Activated T-helper 1 cell treated with anti-CD3 and anti-CD28 coated beads, Interleukin-12 subunit alpha, Interleukin-12 subunit beta, Interleukin-2, Interleukin-4 antibody, amounts not matched to agents 30 ng/mL and 10 ng/mL and 1 ng/mL, durations not matched to agents 14 hours and 24 hours and 36 hours (primary cell): ENCODE measurements at places on chromosomes 16 and 17. TPM values are rescaled to one million over a fixed set of nuclear protein-coding genes. Genes with fewer than 3 reads are reported as not detected.

- no peak overlapping the region for H3K27ac ChIP-seq
- no peak for DNase-seq
- H3K27me3 ChIP-seq, result peaks cover 20% of the 10 kb centered on the region
- peaks cover 5% of the 10 kb centered on the region for H3K4me1 ChIP-seq
Observed at GRCh38 chr16:23296994-23297393, 5.1 kb upstream of the SCNN1B start.

Gene HSD17B2
- total RNA-seq, result not detected in 2 replicates

Gene GCGR
- total RNA-seq, result not detected in 2 replicates

GRCh38 chr17:5715478-5715877 is 131.2 kb upstream of the NLRP1 start:
- H3K4me3 ChIP-seq, result no peak overlapping the region
- peaks cover 9% of the 10 kb centered on the region for H3K27me3 ChIP-seq
- no peaks in the 10 kb centered on the region for H3K36me3 ChIP-seq
- no peak for DNase-seq
- H3K4me1 ChIP-seq, result no peaks in the 10 kb centered on the region

- no peak overlapping the region for H3K4me3 ChIP-seq
- H3K27ac ChIP-seq, result no peak overlapping the region
- peaks cover 34% of the 10 kb centered on the region for H3K27me3 ChIP-seq
Observed at GRCh38 chr17:50213026-50214022, 11.9 kb upstream of the COL1A1 start.

DNA sequence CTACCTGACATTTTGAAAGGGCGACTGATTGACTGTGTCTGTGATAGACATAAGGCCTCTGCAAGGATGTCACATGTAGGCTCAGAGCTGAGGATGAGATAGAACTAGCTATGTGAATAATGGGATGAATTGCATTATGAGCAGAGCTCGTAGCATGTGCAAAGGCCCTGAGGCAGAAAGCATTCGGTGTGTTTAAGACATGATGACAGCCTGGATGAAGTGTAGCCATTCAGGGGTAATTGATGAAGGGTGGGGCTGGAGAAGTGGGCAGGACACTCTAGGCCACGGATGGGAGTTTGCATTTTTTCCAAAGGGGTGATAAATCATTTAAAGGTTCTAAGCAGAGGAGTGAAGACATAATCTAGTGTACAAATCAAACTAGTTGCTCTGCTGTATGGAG is 62.6 kb downstream of the USP43 start:
- no peak overlapping the region for H3K27ac ChIP-seq
- H3K4me3 ChIP-seq, result no peak overlapping the region
- H3K4me1 ChIP-seq, result no peaks in the 10 kb centered on the region
- H3K36me3 ChIP-seq, result no peaks in the 10 kb centered on the region

Gene TNK1
- 3.8 and 4.9 TPM in 2 replicates for total RNA-seq

GRCh38 chr16:53159781-53160436 is 105.1 kb downstream of the CHD9 start:
- H3K4me3 ChIP-seq, result no peak overlapping the region
- H3K36me3 ChIP-seq, result peaks cover 17% of the 10 kb centered on the region
- no peak for DNase-seq
- H3K27me3 ChIP-seq, result no peaks in the 10 kb centered on the region
- H3K27ac ChIP-seq, result no peak overlapping the region

DNA sequence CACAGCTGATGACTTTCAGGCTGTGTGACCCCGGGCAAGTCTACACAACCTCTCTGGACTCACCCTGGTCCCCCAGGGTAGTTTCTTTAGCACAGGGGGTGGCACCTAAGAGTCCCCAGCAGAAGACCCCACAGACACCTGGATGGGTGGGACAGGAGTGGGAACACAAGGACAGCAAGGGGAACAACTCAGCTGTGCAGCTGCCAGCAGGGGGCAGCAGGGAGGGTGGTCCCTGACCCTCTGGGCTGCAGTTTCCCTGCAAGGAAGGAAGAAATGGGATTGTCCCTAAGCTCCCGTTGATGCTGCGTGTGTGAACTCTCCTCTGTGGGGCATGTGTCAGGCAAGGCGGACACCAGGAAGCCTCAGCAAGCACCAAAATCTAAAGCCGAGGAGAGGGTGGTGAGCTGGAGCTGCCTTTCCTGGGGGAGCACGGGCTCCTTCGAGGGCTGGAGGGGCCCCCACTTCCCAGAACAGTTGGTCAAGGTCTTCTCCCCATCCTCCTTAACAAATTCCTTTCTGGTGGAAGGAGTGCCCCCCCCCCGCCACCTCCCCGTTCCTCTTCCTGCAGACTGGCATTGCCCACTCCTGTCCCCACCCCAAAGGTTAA is 24.1 kb upstream of the CDH5 start:
- DNase-seq, result no peak
- no peaks in the 10 kb centered on the region for H3K36me3 ChIP-seq
- H3K4me3 ChIP-seq, result no peak overlapping the region
- H3K27ac ChIP-seq, result no peak overlapping the region
- no peaks in the 10 kb centered on the region for H3K4me1 ChIP-seq

DNA sequence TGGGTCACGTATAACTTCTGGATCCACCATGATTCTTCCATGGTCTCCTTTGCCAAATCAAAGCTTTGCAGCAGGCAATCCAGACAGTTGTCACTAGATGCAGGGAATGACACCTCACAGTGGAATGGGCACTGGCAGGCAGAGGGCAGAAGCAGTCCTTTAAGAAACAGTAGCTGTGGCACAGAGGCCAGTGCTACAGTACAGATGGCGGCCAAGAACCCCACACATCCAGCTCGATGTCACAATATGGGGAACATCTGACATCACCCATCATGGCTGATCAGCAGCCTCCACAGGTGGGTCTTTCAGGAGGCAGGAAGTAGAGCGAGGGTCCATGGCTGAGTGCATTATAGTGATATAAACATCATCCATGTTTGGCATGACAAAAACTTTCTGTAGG is 18.8 kb upstream of the ERN1 start:
- peak overlapping the region; percentile 62 for H3K27ac ChIP-seq
- H3K27me3 ChIP-seq, result no peaks in the 10 kb centered on the region
- peaks cover 19% of the 10 kb centered on the region for H3K4me1 ChIP-seq
- no peak for DNase-seq
- H3K36me3 ChIP-seq, result peaks cover 41% of the 10 kb centered on the region

Gene C17orf67
- 3.1 TPM in 2 replicates for total RNA-seq

DNA sequence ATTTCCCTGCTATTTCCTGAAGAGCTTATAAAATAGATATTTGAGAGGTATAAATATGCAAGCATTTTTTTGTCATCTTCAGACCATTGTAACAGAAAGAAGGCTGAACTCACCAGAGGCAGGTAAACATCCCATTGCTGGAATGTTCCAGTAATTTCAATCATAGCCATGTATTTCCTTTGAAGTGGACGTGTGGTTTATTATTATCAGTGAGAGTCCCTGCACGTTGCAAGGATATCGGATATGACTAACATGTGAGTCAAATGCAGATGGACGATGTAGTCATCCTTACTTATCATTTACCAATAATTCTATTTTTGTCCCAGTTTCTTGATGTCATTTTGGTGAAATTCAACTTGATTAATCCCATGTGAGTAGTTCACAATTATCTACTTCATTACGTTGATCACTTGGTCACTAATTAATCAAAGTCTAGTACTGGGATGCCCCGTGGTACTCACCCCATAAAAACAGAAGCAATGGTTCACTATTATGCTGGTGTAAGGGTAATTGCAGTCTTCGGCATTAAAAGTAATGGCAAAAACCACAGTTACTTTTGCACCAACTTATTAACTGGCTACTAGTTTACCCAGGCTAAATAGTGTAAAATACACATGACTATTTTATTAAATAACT is 89.5 kb downstream of the VAT1L start:
- no peak for DNase-seq
- no peaks in the 10 kb centered on the region for H3K4me1 ChIP-seq
- no peaks in the 10 kb centered on the region for H3K36me3 ChIP-seq
- H3K27ac ChIP-seq, result no peak overlapping the region
- H3K4me3 ChIP-seq, result no peak overlapping the region
- peaks cover 2% of the 10 kb centered on the region for H3K27me3 ChIP-seq

Gene ITGAX
- total RNA-seq, result 63.8 and 65.0 TPM in 2 replicates

DNA sequence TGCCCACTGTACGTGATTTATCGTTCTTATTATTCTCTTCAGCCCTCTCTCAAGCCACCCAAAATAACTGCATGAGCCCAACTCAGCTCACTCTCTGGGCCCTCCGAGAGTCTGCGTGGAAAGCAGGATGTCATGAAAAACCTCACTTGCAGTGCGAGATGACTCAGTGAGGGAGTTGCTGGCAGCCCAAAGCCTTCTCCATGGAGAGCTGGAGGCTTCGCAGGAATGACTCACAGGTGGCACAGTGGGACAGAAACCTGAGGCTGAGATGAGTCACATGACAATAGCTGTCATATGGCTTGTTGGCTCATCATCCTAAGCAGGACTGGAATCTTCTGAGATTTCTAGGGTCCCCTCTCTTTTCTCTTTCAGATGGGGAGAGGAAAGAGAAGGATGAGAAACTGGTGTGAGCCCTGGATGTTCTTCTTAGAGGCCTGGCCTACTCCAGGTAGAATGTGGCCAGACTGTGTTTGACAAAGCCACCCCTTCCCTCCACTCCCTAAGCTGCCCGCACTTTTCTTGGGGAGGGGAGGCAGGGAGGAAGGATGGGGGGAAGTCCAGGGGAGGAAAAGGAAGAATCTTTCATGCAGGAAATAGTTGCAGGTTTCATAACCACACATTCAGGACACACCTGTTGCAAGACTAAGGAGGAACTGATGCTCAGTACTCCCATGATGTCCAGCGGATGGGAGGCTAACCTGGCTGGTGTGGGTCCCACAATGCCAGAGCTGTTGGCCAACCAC is 160.6 kb upstream of the RPL38 start:
- peaks cover 4% of the 10 kb centered on the region for H3K27me3 ChIP-seq
- H3K4me1 ChIP-seq, result peaks cover 9% of the 10 kb centered on the region
- no peak overlapping the region for H3K4me3 ChIP-seq
- no peak overlapping the region for H3K27ac ChIP-seq

Gene WSCD1
- total RNA-seq, result 0.07 and 0.10 TPM in 2 replicates

DNA sequence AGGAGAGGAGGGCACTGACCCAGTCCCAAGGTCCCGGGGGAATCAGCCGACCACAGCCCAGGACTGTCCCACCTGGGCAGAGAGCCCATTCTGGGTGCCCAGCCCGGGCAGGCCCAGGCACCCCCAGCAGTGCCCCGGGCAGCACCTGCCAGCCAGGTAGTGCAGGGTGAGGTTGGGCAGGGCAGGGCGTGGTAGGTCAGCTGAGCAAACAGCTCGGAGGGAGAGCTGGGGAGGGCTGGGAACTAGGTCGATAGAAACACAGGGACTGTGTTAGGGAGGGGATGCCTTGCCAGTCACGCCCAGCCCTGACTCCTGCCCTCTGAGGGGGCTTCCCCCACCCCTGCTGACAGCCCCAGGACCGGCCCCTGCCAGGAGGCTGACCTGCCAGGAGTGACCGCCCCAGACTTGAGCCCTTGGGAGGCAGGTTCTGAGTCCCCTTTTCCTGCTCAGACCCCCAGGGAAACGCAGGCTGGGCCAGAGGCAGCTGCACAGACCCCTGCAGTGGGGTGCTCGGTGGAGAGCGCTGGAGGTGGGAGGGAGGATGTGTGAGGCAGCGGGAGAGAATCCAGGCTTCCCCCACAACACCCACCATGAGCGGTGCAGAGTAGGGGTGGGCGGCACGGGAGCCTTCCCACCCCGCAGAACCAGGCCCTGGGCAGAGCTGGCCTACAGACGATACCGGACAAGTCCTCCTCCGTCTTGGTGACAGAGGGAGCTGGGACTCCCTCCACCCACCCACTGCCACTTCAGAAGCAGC is 4.7 kb downstream of the HS3ST6 start:
- DNase-seq, result no peak
- H3K27me3 ChIP-seq, result peaks cover 21% of the 10 kb centered on the region
- H3K4me3 ChIP-seq, result no peak overlapping the region
- no peak overlapping the region for H3K27ac ChIP-seq
- no peaks in the 10 kb centered on the region for H3K4me1 ChIP-seq

Gene GGT6
- total RNA-seq, result not detected in 2 replicates

Gene PPP1R1B
- not detected in 2 replicates for total RNA-seq

- no peaks in the 10 kb centered on the region for H3K27me3 ChIP-seq
- no peak for DNase-seq
- H3K27ac ChIP-seq, result no peak overlapping the region
- peaks cover 36% of the 10 kb centered on the region for H3K36me3 ChIP-seq
- no peaks in the 10 kb centered on the region for H3K4me1 ChIP-seq
Observed at GRCh38 chr16:74456290-74456625, 35.0 kb upstream of the CLEC18B start.

Gene CHD9NB
- total RNA-seq, result 0.24 and 1.1 TPM in 2 replicates

Gene NTN1
- 0.34 and 0.44 TPM in 2 replicates for total RNA-seq

Gene ZP2
- not detected in 2 replicates for total RNA-seq

- H3K27me3 ChIP-seq, result peaks cover 10% of the 10 kb centered on the region
- H3K36me3 ChIP-seq, result no peaks in the 10 kb centered on the region
Observed at GRCh38 chr16:51140112-51140511, 11.0 kb downstream of the SALL1 start.

- peaks cover 29% of the 10 kb centered on the region for H3K36me3 ChIP-seq
- H3K4me1 ChIP-seq, result peaks cover 19% of the 10 kb centered on the region
- H3K4me3 ChIP-seq, result no peak overlapping the region
Observed at GRCh38 chr17:8918807-8919465, 46.6 kb downstream of the PIK3R5 start.

DNA sequence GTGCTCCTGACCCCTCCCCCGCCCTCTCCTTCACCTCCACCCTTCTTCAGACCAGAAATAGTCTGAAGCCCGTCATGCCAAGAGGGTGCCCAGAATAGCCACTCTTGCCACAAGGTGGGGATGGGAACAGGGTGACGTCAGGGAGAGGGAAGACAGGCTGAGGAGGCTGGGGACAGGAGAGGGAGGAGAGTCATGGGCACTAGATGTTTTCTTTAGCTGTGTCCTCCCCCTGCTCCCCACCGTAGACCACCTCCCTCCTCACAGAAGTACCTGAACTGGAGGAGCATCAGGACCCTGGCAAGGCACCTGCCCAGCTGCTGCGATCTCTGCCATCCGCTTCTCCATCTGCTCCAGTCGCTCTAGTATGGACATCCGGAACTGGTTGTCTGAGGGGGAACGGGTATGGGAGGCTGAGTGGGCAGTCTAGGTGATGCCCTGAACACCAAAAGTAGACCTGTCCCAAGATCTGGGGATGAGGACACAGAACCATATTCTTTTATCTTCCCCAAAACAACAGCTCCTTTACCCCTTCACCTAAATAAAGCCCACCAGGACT is 6.6 kb upstream of the SPAG7 start:
- H3K27me3 ChIP-seq, result no peaks in the 10 kb centered on the region
- no peak overlapping the region for H3K4me3 ChIP-seq
- peaks cover 55% of the 10 kb centered on the region for H3K36me3 ChIP-seq

Gene SLFN11
- total RNA-seq, result 70.8 and 76.0 TPM in 2 replicates

Gene KRTAP4-4
- total RNA-seq, result not detected in 2 replicates

DNA sequence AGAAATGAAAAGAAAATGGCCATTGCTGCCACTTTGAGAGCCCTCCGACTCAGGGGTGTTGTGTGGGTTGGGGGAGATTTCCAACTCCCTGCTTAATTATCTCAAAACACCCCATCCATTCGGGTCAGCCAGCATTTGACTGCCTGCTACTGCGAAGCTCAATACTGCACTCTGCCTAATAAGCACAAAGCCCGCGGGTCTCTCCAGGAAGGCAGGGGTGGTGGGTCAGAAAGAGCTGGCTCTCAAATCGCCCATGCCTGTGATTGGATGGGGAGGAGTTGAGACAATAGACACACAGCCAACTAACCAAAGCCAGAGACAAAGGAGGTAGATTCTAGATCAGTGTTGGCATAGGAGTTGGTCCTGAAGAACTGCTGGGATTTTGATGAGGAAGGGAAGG is 2.3 kb upstream of the XAF1 start:
- peaks cover 58% of the 10 kb centered on the region for H3K4me1 ChIP-seq
- H3K4me3 ChIP-seq, result peak overlapping the region; percentile 29
- H3K36me3 ChIP-seq, result peaks cover 21% of the 10 kb centered on the region

- H3K4me1 ChIP-seq, result peaks cover 25% of the 10 kb centered on the region
- peaks cover 4% of the 10 kb centered on the region for H3K27me3 ChIP-seq
- no peak for DNase-seq
- H3K36me3 ChIP-seq, result peaks cover 2% of the 10 kb centered on the region
- H3K27ac ChIP-seq, result peak overlapping the region; percentile 87
Observed at GRCh38 chr17:39939106-39939505, 11.6 kb downstream of the LRRC3C start.

Gene TP53TG3
- not detected in 2 replicates for total RNA-seq
